ENCODE measurements at places on chromosomes 3 and 15.

GRCh38 chr3:187618722-187619121, 51.5 kb downstream of the SST start:
- DNase-seq = no peak

DNA sequence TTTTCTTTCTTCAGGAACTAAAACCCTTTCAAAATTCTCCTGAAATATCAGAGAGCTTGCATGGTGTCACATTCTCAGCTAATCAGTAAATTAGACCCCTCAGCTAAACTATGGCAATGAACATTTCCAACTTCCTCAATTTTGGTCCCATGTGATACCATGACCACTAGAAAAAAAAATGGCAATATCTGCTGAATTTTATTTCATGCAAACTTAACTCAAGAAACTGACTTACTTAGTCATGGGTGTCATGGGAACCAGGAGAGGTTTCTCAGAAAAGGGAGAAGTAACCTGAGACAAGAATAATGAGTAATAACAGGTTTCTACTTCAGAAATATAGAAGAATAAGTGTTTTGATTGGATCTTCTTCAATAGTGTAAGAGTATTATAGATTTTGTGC, 784.6 kb upstream of the ALCAM start:
- DNase-seq = no peak

DNA sequence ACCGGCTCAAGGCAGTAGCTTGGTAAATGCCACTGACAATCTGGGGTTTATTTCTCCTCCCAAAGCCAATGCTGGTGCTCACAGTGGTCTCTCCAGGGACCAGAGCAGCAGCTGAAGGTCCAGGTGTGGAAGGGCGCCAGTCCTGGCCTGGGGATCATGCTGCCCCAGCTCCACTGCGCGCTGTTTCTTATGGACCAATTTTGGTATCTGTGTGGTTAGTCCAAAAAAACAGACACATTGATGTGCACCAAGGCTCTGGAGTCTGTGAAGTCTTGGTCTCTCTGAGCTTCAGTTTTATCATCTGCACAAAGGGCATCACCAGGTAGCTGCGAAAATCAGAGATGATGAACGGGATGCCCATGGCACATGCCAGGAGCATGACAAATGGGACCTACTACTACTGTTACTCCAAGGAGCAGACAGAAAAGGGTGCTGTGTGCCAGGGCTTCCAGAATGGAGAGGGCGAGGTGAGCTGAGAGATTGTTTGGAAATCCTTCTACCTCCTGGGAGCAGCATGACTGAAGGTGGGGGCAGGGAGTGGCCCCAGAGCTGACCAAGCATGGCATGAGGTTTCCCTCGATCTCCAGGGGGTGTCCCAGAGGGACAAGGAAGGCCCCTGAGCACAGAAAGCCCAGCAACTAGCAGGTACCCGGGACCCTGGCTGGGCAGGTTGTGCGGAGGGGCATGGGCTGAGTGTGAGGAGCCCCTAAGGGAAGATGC, 134.3 kb upstream of the PRR20G start:
- no peak for DNase-seq

GRCh38 chr15:86349565-86349964, 269.9 kb downstream of the AGBL1 start:
- no peak for DNase-seq

DNA sequence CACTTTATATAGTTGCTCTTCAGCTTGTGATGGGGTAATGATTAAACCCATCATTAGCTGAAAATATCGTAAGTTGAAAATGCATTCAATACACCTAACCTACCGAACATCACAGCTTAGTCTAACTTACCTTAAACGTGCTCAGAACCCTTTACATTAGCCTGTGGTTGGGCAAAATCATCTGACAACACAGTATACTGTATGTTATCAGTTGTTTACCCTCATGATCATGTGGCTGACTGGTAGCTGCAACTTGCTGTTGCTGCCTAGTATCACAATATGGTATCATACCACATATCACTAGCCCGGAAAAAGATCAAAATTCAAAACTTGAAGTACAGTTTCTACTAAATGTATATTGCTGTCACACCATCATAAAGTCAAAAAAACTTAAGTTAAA, 9.5 kb downstream of the ZNF280D start:
- no peak for DNase-seq

DNA sequence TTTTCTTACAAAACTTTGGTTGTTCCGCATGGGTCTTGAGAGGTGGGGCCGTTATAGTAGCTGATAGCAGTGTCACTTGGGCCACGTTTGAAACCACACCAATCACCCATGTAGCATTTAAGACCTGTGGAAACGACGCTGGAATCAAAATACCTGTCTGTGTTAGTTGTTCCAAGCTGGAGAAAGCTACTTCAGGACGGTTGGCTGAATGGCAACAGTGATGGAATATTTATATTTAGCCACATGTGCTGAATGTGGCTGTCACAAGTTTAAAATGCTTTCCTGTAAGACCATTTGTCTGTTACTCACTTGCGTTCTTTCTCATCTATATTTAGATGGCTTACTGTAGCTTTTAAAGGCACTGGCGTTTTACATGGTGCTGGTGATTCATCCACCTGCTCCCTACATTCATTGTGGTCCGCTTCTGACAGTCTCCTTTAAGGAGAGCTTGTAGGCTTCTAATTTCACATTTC, 1.4 kb downstream of the DNAJA4 start:
- DNase-seq = no peak

DNA sequence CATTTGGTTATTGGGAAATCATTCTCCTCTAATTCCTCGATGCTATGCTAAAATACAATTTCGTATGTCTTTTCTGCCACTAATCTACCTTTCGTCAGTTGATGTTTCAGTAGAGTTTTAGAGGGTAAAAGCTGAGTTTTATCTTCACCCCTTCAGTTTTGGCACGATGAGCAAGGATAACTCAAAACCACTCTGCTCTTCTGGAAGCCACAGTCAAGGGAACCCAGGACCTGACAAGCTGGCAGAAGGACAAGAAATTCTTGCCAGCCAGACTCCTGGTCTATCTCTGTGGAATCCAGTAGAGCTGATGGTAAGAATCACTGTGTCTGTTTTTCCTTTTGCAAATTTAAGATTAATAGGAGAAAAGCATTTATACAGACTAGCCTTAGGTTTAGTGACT, 414.4 kb upstream of the LRRC3B start:
- no peak for DNase-seq

DNA sequence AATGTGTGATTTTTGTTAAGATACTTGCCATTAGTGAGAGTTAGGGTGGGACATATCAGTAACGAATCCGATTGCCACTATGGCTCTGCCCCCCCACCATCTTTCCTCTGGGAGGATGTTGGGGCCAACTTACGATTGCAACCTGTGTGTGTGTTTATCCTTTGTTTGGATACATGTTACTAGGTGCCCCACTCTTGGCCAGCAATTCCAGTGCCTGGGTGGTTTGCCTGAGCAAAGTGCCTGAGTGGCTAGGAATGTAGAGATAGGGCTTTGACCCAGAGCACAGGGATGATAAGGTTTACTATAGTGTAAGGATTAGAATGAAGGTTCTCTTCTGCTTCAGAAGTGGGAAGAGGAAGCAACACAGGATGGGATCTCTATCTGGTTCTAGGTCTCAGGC, 231.8 kb downstream of the TP63 start:
- DNase-seq = no peak

GRCh38 chr3:62415312-62415801, 42.0 kb upstream of the FEZF2 start:
- DNase-seq = no peak

GRCh38 chr3:62723166-62723913, 151.9 kb downstream of the CADPS start:
- no peak for DNase-seq

GRCh38 chr15:43210172-43210745, 10.6 kb downstream of the EPB42 start:
- DNase-seq = no peak

DNA sequence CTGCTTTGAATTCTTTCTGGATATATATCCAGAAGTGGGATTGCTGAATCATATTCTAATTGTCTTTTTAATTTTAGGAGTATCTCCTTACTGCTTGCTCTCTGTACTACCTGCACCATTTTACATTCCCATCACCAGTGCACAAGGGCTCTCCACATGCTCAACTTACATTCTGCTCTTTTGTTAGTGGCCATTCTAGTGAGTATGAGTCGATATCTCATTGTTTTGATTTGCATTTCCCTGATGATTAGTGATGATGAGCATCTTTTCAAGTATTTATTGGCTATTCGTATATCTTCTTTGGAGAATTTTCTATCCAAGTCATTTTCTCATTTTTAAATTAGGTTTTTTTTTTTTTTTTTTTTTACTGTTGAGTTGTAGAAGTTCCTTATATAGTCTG, 29.5 kb downstream of the PFN2 start:
- DNase-seq = no peak

- no peak for DNase-seq
Observed at GRCh38 chr3:183378008-183378407, 50.4 kb downstream of the MCF2L2 start.

DNA sequence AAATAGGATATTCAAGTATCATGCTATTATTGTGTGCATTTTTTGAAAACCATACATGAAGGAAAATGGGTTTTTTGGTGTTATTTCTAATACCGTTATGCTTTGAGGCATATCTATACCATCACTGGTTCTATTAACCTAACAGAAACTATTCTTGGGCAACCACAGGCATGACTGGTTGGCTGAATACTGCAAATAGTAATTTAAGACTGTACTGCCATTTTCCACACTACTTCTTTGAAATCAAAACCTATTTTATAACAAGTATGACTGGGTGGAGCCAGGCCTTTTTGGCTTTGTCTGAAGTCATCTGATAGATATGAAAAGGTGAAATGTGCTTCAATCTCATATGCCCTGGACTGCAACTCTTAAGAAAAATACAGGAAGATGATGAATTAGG, 115.1 kb downstream of the ULK4 start:
- no peak for DNase-seq

DNA sequence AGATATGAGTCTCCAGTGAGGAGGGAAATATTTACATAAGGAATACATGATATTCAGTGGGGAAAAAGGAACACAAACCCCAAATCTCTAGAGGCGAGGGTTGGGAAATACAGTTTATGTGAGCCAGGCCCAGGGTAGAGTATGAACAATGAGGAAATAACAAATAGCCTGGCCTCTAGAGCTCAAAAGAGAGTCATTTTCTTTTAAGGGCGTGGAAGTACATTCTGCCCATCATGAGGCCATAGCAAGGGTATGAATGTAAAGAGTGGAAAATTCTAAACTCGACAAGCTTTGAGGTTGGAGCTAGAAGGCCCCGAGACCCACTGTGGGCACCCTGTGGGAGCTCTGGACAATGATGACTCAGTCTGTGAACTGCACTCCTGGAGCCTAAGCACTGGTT, 27.8 kb upstream of the IGF2BP2 start:
- no peak for DNase-seq

DNA sequence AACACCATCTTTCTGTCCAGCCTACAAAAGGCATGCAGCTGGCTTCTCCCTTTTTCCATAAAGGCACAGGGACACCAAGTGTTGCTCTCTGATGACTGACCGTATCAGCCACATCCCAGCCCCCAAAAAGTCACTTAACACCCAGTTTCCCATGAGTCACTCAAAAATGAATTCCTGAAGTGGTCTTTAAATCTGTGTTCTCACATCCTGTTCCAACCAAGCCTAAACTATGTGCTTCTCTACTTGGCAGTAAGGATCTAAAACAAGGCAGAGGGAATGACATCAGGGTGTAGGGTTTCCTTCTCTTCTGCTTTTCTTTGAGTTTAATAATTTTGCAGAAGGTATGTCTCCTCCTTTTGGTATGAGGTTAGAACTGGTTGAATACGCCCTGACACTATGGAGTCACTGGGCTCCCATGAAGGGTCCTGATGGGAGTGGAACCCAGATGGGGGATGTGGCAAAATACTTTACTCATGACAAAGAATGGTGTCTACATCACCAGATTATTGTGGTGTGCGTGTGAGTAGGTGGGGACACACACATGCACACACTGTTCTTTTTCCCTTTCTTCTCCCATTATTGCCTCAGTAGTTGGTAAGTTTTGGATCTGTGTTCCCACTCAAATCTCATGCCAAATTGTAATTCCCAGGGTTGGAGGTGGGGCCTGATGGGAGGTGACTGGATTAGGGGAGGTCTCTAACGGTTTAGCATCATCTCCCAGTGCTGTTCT, 35.6 kb upstream of the CCK start:
- no peak for DNase-seq

- no peak for DNase-seq
Observed at GRCh38 chr15:74212494-74212893, 9.9 kb upstream of the STRA6 start.

DNA sequence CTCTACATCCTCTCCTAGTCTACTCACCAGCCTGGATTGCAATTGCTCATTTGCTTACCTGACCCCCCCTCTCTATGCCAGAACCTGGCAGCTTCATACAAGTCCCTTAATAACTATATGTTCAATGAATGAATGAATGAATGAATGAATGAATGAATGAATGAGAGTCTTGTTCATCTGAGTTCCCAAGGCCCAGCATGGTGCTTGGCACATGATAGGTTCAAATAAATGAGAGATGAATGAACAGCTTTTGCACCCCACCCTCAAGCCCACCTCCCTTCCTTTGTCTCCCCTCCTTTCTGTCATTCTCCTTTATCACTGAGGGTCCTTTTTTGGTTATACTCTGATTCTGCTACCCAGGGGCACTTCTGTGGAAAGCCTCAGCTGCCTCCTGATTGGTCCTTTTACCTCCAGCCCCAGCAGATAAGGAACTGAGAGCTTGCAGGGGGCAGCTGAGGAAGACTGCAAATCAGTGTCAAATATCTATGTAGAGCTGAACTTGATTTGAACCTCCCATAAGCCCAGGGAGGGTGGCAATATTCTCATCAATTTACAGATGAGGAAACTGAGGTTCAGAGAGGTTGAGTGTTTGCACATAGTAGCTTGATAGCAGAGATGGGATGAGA, 54.1 kb upstream of the CHRNB4 start:
- no peak for DNase-seq

GRCh38 chr15:60120100-60120499, 116.0 kb downstream of the FOXB1 start:
- no peak for DNase-seq

DNA sequence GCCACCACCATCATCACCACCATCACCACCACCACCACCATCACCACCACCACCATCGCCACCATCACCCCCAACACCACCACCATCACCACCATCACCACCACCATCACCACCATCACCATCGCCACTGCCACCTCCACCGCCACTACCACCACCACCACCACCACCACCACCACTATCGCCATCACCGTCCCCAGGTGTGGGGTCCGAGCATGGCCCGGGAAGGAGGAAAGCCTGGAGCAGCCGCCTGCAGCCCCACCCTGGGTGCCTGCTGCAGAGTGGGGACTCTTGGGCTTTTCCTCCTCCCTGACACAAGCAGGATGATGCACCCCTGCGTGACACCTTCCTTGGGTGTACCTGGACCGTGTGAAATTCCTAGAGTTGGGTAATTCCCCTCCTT, 43.9 kb downstream of the MUC4 start:
- no peak for DNase-seq

GRCh38 chr3:126962756-126963155, 20.2 kb upstream of the PLXNA1 start:
- no peak for DNase-seq

DNA sequence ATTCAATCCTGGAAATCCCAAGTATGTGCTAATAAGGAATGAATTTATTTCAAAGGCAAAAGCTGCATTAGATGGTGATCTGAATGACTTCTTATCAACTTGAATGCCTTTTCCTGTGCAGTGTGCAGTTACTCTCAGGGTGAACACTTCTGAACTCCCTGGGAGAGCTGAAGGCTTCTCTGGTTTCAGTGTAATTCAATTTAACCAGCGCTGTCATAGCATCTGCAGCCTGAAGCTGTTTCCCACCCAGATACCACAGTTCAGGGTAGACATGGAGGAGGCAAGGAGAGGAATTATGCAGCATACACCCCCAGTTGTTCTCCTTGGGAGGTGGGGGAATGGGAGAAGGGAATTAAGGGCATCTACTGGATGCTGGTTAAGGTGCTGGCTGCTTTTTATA, 49.1 kb upstream of the PRR23C start:
- DNase-seq = no peak

Data from activated T-helper 1 cell treated with anti-CD3 and anti-CD28 coated beads, Interleukin-2, amount 50 U/mL, for 16 hours (primary cell).